Omental fat pad (tissue), 4 donors: ENCODE measurements at places on chromosomes 4 and X. TPM values are rescaled to one million over a fixed set of nuclear protein-coding genes. Genes with fewer than 3 reads are reported as not detected.

Gene EFHC2
- total RNA-seq: not detected

DNA sequence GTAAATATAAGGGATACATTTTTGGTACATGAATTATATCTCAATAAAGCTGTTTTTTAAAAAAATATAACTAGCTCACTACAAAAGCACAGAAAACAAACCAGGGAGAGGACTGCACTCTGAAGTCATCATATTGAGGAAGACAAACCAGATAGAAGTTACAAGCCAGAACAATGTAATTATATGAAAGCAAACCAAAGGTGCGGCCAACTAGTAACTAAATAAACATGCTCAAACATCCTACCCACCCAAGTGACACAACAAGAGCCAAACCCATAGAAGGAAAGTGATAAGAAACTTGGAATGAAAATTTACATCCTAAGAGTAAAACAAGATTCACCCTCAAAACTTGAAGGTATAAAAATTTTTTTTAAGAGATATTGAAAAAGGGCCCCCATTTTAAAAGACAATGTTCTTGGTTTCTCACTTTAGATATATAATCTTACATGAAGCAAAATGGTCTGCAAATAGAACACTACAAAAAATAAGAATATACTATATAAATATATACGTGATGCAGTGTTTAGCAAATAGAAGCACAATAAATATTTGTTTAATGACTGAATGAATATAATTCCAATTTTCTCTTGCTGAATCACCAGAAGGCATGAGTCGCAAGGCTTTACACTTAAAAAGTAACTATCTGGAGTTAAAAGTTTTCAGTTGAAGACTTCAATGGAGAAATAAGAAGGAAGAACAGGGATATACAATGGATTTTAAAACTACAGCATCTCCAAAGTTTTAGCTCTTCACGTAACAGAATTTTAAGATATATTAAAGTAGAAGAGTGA is 4.0 kb upstream of the SH3D19 start:
- no peak for DNase-seq

DNA sequence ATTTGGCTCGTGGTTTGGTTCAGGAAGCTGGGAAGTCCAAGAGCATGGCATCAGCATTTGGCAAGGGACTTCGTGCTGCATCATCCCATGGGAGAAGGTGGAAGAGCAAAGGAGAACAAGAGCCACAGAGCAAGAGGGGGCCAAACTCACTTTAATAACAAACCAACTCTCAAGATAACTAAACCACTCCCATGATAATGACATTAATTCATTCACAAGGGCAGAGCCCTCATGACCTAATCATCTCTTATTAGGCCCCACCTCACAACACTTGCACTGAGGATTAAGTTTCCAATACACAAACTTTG is 113.4 kb upstream of the ATXN3L start:
- DNase-seq: no peak

DNA sequence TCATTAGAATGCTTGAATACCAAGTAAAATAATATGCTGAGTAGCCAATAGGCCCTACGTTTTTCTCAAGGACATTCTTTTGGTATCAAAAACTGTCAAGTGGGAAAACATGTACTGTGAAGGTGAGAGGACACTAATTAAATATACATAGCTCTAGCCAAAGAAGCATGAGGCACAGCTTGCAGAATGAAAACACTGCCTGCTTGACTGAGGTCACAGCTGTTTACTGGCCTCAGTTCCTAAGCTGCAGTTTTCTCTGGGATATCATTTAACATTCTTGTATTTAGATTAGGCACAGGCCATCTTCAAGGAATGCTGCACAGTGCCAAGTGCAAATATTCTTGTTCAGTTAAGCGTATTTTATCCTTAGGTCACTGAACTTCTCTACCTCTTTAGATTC is 78.6 kb downstream of the NAP1L3 start:
- no peak for DNase-seq

DNA sequence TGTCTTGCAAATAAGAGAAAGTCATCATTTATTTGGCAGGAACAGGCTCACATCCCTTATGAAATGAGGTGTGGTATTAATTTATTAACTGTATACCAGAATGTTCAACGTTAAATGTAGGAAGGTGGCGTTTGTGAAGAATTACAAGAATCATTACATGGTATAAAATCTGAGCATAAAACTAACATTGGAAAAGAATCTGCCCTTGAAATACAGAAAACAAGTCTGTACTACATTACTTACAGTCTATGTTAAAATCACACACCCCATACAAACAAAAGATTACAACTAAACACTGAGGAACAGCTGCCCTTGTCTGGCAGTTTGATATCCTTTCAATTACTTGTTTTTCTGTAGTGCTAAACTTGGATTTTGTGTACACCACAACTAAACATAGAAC is 131.1 kb downstream of the DCHS2 start:
- DNase-seq: no peak

DNA sequence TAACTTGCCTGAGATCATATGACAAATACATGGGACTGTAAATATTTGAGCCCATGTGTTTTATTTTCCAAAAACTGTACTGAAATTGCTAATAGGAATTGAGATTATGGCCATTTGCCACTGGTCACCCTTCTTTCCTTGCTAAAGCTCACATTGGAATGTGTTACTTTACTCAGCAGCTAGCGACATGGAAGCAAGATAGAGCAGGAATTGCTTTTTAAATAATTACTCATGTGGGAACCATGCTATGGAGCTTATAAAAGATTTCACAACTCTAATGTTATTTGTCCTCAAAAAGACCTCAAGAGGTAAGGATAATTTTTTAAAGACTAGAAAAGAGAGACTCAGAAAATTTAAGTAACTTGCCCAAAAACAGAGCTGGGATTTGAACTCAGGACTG is 48.8 kb upstream of the AFAP1 start:
- no peak for DNase-seq
